K562 (cell line): ENCODE measurements at places on chromosomes 4 and X. TPM values are rescaled to one million over a fixed set of nuclear protein-coding genes. Genes with fewer than 3 reads are reported as not detected.

GRCh38 chr4:138192113-138192512 is 50.0 kb downstream of the SLC7A11 start:
- DNase-seq = peak; percentile 12

DNA sequence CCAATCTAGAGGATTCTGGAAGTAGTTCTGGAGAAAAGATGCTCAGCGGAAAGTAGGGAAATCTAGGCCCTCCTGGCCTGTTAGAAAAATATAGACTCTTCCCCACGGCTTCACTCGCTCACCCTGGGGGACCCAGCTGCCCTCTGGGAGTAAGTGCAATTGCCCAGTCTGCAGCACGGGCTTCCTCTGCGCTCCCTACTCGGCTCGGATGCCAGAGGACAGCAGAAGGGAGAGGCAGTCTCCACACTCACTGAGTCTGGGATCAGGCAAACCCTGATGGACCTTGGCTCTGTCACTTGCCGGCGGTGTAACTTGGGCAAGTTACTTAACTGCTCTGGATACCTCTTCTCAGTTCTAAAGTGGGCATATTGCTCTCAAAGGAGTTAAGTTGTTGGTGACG is 2.1 kb downstream of the SHISA3 start:
- DNase-seq = no peak

DNA sequence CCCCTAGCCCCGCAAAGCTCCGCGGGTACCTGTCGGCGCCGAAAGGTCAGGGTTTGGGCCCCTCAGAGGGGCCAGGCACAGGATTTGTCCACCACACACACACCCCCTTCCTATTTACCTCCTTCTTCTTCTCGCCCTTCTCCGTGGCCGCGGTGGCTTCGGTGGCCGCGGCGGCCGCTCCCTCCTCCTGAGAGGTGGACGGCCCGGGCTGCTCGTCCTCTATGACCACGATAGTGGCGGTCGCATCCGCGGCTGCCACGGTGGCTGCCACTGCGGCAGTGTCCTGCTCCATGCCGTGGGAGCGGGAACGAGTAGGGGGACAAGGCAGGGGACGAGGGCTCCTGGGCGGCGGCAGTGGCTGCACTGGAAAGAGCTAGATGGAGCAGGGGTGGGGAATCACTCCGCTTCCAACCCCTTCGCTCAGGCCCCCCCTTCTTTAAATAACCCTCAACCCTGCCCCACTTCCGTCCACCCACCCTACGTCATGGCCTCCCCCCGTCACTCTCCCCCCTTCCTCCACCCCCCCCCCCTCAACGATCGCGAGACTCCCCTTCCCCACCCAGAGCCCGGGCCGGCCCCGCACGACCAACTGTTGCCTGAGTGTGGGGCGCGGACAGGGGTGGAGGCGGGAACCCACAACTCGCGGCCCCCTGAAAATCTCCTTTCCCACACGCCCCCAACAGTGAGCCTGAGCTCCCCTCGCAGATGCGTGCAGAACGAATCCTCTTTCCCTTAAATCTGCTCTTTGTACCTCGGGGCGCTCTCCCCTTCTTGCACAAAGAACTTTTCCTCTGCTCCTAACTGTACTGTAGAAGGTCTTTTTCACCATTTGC is at the start of gene SMARCA1:
TSS of gene SMARCA1 (minus strand) at position 412 of the 833 bp plus-strand sequence. CDS start at position 292, 120 bp downstream.
- peak; percentile 24 for DNase-seq

DNA sequence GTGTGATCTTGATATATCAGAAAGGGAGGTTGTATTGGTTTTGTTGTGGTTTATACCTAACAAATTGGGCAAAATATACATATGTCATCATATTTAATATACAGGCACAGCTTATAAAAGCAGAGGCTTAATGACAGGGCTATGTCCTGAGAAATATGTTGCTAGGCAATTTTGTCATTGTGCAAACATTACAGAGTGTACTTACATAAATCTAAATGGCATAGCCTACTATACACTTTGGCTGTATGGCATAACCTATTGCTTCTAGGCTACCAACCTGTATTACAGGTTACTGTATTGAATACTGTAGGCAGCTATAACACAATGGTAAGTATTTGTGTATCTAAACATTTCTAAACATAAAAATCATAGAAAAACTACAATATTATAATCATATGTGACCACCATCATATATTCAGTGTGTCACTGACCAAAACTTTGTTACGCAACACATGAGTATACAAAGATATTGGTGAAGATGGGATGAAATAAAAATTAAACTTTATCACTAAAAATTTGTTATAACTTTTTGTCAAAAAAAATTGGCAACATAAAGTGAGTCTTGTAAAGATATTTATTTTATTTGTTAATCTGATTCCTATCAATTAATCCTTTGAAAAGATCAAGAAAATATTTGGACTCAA is 414.0 kb upstream of the HS3ST1 start:
- DNase-seq = no peak

DNA sequence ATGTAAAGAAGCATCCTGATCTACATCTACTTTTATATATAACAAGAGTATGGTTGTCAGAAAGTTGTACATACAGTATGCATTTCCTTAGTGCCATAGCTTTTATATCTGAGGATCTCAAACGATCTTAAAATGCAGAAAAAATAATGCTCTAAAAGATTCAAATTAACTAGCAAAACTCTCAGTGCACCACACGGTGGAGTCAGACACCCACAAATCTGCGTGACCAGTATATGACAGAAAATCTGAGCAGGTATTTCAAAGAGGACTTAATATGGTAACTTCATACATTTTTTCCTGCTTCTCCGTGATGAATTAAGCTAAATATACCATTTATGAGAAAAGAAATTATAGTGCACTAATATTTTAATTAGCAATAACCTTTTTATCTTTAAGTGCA is 803.0 kb downstream of the DMD start:
- no peak for DNase-seq

- peak; percentile 46 for DNase-seq
Measured at GRCh38 chr4:139556071-139556723, at the start of gene SETD7. Gene SETD7, minus strand, starts transcription at chr4:139556219. Its CDS starts 82 bp downstream, at chr4:139556137.

- no peak for DNase-seq
Measured at GRCh38 chrX:32749070-32749469, 462.3 kb downstream of the DMD start.

DNA sequence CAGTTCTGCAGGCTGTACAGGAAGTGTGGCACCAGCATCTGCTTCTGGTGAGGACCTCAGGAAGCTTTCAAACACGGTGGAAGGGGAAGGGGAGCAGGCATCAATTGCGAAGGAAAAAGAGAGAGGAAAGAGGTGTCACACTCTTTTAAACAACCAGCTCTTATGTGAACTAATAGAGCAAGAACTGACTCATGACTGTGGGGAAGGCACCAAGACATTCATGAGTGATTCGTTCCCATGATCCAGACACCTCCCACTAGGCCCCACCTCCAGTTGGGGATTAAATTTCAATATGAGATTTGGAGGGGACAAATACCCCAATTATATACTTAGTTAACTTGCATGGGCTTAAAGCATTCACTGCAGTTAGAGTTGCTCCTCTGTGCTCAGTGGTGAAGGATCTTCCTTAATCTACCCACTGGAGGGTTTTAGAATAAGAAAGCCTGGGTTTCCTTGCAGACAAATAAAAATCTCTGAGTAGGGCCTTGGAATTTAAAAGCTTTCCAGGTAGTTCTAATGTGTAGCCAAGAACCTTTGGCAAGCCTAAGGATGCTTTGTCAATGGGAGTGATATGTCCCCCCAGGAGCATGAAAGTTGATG is 60.0 kb downstream of the SYNPO2 start:
- DNase-seq = no peak

- no peak for DNase-seq
Measured at GRCh38 chr4:35836596-35836995, 407.7 kb downstream of the ARAP2 start.

DNA sequence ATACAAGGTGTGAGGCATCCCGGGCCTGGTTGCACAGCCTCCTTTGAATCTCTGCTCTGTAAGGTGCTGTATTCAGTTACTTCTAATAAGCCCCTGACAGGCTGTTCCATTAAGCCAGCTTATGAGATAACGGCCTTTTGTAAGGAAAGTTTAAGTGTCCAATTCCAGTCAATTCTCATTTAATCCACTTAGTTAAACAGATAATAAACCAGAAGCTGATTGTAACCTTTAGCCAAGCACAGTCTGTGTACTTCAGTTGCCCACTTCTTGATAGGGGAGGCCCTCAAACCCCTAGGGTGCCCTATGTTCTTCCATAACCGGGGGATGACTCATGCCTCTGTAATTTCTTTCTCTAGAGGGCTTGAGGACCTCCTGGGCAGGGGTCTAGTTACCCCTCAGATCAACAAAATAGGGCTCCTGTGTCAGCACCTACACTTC is 63.4 kb downstream of the RASL11B start:
- DNase-seq = no peak

MAGEC2 gene
- polyA plus RNA-seq = 70.2 and 77.6 TPM in 2 replicates

C4orf50 gene
- not detected in 2 replicates for polyA plus RNA-seq
